Prostate gland (tissue), 2 donors: ENCODE measurements at places on chromosomes 7 and 10.

- no peak for DNase-seq
Measured at GRCh38 chr7:121872831-121873288, at the start of gene PTPRZ1. TSS of gene PTPRZ1 (plus strand) at chr7:121873161. CDS start at chr7:121873500, 339 bp downstream.

- no peak for DNase-seq
Measured at GRCh38 chr7:131152766-131153165, 174.9 kb upstream of the MKLN1 start.

DNA sequence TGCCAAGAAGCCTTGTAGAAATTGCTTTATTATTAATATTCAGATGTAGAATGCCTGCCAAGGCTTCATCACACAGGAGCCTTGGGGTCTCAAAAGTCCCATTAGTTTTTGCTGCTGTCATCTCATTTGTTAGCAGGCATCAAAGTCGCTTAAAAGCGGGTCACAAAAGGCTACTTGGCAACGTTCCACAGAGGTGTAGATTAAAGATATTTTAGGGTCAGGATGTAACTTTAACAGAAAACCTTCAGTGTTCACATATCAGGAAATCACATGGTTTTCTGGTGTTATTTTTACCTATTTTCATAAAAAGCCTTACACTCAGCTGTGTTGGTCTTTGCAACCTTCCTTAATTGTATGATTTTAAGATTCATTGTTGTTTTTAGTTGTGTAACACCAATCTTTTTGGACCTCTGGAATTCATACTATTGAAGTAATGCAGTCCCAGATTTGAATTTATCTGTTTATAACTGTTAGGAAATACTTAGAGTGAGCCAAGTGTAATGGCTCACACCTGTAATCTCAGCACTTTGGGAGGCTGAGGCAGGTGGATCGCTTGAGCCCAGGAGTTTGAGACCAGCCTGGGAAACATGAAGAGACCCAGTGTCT, 65.3 kb downstream of the TET1 start:
- no peak for DNase-seq

GRCh38 chr7:45691155-45691656, 117.0 kb downstream of the ADCY1 start:
- peak; percentile 51 for DNase-seq

GRCh38 chr10:95335933-95336699, 45.3 kb upstream of the PDLIM1 start:
- no peak for DNase-seq

DNA sequence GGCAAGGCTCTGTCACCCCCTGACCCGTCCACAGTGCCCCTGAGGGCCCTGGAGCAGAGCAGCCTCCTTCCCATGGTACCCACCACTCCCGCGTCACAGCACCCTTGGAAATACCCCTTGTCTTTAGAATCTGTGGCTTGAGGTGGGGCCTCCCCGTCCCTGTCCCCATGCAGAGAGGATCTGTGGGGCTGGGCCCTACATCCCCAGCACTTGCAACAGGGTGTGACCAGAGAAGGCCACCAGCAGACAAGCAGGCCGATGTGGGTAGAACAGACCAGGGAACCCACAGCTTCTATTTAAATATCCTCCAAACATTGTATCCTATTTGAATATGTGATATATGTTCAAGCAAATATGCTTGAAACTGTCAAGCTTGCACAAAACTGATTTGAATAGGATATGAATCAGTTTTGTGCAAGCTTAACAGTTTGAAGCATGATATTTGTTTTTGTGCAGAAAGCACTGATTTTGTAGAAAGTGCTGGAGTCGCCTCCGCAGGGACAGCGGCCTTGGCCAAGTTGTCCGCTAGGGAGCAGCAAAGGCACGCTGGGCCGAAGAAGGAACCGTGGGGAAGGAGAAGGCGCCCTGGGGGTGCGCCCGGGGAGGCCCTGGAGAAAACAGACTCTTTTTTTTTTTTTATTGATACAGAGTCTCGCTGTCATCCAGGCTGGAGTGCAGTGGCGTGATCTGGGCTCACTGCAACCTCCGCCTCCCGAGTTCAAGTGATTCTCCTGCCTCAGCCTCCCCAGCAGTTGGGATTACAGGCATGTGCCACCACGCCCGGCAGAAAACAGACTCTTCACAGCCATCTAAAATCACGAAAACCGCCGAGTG, 2.2 kb downstream of the CFAP46 start:
- no peak for DNase-seq

- DNase-seq, result no peak
Measured at GRCh38 chr7:70212281-70212680, 614.0 kb downstream of the AUTS2 start.

DNA sequence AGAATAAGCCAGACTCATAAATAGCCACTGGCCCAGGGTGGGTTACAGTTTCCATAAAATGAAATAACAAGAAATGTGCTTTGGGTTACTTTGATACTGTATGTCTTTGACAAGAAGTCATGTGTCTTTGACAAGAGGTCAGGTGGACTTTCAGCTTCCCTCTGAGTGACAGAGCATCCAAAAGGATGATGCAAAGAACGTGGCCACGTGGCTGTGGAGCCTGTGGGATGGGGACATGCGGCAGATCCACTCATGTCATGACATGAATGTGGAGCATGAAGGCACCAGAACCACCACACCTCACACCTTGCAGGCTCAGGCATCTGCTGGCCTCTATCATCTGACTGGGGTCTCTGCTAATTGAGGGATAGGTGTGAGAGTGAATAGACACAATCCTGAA, 37.1 kb upstream of the CUX1 start:
- no peak for DNase-seq

DNA sequence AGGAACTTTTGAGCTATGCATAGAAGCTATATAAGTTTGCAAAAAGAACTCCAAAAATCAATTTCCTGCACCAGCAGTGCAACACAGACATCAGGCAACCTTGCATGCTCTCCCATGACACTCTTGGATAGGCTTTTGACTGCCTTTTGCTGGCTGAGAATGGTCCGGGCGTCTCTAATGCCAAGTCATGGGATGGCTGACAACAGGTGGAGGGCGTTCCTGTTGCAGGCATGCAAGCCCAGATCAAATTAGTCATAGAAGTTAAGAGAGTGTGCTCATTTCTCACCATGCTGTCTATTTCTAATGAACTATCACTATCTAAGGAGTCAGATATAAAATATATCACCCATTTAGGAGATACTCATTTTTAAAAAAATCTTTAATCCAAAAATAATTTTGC, 8.4 kb downstream of the PLCE1 start:
- DNase-seq, result no peak

GRCh38 chr10:91007655-91008054, 86.8 kb upstream of the ANKRD1 start:
- DNase-seq, result no peak

GRCh38 chr10:23826421-23826820, 382.5 kb upstream of the KIAA1217 start:
- DNase-seq, result peak; percentile 8

- no peak for DNase-seq
Measured at GRCh38 chr7:154918741-154919140, 84.2 kb downstream of the PAXIP1 start.

DNA sequence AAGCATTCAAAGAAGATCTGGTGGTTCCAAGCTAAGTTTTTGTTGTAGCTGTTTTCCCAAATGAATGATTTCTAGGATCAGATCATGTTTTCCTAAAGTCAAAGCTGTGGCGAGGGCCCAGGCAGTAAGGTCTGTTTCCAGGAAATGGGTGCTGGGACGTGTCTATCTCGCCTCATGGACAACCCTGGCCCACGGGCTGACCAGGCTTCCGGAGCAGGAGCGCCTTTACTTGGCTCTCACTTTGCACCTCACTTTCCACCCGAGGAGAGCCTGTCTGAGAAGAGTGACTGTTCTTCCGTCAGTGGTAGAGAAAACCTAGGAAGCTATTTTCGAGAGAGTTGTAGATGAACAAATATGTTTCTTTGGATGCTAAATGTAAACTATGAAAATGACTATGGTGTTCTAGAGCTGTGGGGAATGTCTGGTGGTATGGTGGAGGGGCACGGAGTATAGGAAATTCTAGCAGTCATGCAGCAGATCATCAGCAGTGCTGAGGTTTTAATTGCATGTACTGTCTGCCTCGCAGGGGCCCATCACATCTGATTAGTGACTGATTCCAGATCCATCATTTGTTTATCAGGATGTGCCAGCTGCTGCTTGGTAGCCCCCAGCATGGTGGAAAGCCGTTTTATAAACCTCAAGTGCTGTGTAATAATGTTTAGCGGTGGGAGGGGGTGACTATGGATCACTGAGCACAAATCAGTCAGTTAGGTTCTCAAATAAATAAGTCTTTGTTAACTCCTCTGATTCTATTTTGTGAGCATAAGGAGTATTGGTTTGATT, 66.6 kb downstream of the VWC2 start:
- DNase-seq, result no peak

GRCh38 chr7:45394117-45394708, 180.0 kb upstream of the ADCY1 start:
- no peak for DNase-seq

- no peak for DNase-seq
Measured at GRCh38 chr10:109374215-109374614, 549.1 kb downstream of the XPNPEP1 start.

DNA sequence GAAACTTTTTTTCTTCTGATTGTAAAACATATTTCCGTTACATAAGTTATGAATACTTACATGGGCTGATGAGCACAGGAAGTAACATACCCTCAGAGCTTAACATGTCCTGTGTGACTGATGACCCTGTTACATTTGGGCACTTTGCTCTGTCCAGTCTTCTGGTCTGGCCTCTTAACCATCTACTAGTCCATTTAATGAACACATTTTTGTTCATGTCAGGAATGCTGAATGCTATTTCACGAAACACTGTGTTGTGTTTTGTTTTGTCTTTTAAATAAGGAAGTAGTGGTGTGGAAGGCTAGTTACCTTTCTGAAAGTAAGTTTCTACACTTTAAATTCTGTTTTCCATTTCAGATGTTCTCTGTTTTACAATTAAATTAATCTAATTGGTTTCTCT, 77.7 kb downstream of the RBM33 start:
- no peak for DNase-seq

DNA sequence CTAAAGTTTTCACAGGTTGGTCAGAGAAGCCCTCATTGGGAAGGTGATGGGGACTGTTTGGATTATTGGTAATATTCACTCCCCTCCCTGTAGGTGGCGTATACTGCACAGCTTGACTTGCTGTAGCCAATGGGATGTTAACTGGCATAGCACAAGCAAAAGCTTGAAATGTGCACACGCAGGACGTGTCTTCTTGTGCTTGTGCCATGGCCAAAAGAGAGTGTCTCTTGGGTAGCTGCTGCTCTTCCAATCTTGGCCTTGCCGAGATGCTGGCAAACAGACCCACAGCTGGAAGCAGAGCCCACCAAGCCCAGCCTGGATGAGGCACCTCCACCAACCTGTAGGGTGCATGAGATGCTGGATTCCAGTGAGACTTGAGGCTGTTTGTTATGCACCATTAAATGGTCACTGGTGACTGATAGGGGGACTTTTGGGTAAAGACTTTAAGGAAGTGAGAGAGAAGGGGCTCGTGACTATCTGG, 266.0 kb downstream of the GRID1 start:
- DNase-seq, result no peak

DNA sequence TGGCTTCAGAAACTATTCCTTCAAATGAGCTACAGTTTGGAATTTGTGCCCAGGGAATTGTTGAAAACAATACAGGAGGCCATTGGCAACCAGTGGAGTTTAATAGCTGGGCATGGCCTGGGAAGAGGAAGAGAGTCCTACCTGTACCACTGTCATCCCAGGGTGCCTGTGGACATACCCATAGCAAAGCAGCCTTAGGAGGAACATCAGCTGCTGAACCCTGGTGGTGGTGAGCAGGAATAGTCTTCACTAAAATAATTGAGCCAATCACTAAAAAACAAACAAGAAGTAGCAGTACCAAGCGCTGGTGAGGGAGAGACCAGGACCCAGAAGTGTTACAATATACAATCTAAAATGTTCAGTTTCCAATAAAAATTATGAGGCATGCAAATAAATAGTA, 14.5 kb downstream of the IGFBP1 start:
- no peak for DNase-seq

GRCh38 chr7:115613836-115614235, 416.7 kb downstream of the TFEC start:
- no peak for DNase-seq

DNA sequence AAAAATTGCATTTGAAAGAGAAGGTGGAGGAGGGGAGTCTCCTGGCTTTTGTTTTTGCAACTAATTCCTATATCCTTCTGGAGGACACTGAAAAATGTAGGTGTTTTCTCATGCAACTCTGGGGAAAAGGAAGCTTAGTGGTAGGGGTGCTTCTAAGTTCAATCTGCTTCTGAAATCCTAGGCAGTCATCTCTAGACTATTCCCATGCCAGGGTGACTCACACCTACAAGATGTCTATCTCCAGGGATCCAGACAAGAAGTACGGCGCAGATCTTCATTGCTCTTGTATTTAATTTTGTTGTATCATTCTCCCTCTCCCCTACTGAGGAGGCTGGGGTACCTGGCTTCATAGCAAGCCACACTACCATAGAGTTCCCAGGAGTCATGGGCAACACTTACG, 258.8 kb downstream of the PHF14 start:
- no peak for DNase-seq

DNA sequence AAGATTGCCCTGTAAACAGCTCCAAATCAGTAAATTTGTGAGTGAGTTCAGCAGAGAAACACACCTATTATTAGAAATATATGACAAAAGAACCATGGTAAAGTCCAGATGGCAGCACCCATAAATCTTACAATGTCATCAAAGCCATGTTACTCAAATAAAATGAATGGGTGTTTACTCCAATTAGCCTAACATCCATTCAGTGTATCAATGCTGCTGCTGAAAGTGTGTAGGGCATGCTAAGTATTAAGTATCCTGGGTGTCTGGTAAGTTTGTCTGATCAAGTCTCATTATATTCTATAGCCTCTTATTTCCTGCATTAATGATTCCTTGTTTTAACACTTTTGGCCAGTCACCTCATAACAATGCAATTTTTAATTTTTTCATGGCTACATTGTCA, 185.5 kb upstream of the STEAP4 start:
- DNase-seq, result no peak

DNA sequence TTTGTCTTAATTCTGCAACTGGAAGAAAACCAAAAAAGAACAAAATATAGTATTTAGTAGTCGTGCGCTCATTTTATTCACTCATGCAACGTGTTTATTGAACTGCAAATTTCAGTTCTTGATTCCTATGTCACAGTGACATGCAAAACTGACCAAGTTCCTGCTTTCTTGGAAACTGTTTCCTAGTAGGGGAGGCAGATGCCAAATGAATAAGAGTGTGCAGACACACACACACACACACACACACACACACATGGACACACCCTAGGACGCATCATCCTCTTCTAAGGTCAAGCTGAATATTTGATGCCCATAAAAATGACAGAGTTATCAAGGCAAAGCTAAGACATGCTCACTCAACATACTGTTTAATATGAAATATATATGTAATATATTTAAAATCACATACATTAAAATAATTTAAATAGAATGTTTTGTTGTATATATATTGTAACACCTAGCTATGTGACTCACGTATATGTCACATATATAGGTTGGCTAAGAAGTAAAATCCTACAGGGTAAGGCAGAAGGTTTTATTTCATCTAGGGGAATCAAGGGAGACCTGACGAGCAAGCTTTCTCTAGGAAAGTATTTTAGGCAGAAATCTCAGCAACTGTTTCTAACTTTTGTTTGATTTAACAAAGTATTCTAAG, 79.6 kb downstream of the SVIL start:
- DNase-seq, result no peak

GRCh38 chr7:131212114-131212513, 115.6 kb upstream of the MKLN1 start:
- no peak for DNase-seq

- DNase-seq, result no peak
Measured at GRCh38 chr10:104424719-104425118, 71.1 kb downstream of the CFAP58 start.
